ENCODE measurements at places on chromosomes 3 and 15.
A peak's percentile ranks its signal among the peaks of the same experiment; 100 is the strongest.

GRCh38 chr3:184160456-184160855, 5.3 kb downstream of the DVL3 start:
- peak; percentile 48 for DNase-seq

GRCh38 chr3:82939491-82940097, 1178.1 kb upstream of the GBE1 start:
- DNase-seq: no peak

DNA sequence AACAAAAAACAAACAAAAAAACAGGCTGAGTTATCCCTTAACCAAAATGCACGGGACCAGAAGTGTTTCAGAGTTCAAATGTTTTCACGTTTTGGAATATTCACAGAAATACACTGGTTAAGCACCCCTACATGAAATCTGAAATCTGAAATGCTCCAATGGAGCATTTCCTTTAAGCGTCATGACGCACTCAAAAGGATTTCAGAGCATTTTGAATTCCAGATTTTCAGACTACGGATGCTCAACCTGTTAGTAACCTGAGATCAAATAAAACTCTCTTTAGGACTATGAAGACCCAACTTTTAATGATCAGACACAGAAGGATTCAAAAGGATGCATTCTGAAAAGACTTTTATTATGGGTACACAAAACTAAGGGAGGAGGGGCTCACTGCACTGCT, 9.6 kb downstream of the CLPX start:
- no peak for DNase-seq

GRCh38 chr3:71140477-71140876, 443.1 kb downstream of the FOXP1 start:
- no peak for DNase-seq

DNA sequence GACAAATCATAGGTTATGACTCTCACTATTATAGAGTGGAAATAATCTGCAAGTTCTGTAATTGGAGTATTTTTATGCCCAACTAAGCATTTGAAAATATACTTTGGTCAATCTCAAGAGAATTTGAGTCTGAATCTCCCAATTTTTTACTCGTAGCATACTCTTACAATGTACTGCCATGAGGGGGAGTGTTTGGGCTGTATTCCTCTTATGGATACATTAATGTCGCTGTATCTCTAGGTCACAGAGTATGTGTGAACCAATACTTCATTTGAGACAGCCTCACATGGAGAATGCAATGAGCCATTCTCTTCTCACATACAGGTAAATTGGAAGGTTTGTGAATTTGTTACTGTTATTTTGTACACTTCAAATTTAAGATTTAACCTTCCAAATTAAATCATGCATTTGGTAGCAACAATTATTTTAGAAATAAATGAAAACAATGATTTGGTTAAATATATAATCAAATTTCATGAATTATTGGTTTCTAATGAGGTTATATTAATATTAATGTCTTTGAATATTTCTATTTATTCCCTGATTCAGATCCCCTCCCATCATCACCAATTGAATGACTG, 5.5 kb upstream of the CD200 start:
- peak; percentile 66 for DNase-seq

DNA sequence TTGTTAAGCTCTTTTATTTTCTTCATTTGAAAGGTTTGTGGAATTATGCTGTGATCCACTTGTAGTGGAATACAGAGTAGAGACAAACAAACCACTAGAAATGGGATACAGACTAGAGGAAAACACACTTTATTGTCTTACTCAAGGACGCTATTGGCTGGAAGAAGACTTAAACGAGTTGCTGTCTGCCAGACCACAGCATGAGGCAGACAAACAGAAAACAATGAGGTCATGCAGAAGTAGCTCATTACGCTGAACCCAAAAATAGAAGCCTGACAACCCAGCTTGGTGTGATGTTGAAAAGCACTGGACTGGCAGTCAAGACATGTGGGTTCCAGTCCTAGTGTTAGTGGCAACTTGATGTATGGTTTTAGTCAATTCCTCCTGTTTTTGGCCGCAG, 62.4 kb upstream of the P3H2 start:
- peak; percentile 86 for DNase-seq

GRCh38 chr3:119352863-119353527, 58.8 kb downstream of the ARHGAP31 start:
- DNase-seq: peak; percentile 82

DNA sequence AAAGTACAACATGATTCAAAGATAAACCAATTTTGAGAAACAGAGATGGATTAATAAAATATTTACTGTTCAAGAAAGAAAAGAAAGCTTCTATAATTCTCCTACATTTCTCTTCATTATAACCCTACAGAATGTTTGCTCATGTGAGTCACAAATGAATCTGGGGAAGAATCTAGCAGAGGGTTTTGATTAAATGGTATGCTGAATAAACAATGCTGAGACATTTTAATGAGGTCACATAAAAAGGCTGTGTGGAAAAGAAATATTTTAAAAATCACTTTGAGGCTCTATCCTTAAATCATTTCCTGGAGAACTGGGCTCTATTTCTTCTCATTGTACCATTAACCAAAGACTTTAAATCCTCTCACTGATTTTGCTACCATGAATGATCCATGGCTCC, 727.7 kb downstream of the NTRK3 start:
- DNase-seq: peak; percentile 80

- no peak for DNase-seq
Observed at GRCh38 chr3:195715583-195716266, 5.1 kb upstream of the MUC20 start.

GRCh38 chr15:68819495-68820294, 1.0 kb downstream of the ANP32A start:
- peak; percentile 65 for DNase-seq

DNA sequence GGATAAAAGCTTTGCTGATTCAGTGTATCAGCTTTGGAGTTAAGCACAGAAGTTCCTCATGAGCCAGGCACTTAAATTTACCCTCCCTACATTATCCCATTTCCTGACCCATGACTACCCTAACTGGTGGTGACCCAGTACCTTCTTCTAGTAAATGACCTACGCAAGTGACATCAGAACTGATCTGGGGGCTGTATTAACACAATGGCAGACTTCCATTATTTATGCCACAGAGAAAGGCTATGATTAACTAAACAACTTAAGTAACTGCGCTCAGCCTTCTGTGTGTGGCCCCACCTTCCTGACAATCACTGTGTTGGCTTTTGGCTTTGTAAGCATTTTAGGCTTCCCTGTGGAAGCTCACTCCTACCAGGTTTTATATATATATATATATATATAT, 1.9 kb downstream of the MB21D2 start:
- DNase-seq: no peak

- DNase-seq: peak; percentile 69
Observed at GRCh38 chr15:99213187-99213811, 36.1 kb downstream of the TTC23 start.

GRCh38 chr15:61118885-61119284, 110.2 kb downstream of the RORA start:
- DNase-seq: no peak

GRCh38 chr15:45586125-45586524, 1.1 kb upstream of the BLOC1S6 start:
- no peak for DNase-seq

- peak; percentile 65 for DNase-seq
Observed at GRCh38 chr3:174218016-174218415, 641.1 kb upstream of the NAALADL2 start.

GRCh38 chr15:100508641-100509300, 20.0 kb downstream of the CERS3 start:
- no peak for DNase-seq

DNA sequence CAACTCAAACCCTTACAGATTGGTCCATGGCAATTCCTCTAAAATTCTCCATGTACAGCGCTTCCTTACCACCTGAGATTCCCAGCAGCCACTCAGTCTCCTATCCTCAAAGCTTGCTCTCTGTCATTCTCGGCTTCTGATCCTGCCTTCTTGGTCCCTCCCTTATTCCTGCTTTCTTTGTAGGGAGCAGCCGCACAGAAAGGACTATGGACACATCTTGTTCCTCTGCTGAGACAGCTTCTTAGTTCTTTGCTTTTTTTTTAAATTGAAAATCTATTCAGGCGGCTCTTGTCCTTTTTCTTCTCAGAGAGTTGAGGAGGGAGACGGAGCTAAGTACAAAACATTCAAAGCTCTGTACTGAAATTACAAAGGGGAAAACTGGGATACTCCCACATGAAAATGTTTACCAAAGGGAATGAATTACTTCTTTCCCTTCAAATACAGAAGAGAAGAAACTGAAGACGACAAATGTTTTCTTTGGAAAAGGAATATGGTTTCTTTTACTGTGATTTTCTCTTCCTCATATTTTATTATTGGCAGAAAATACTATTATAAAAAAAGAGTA, 285.1 kb downstream of the IL20RB start:
- DNase-seq: no peak

DNA sequence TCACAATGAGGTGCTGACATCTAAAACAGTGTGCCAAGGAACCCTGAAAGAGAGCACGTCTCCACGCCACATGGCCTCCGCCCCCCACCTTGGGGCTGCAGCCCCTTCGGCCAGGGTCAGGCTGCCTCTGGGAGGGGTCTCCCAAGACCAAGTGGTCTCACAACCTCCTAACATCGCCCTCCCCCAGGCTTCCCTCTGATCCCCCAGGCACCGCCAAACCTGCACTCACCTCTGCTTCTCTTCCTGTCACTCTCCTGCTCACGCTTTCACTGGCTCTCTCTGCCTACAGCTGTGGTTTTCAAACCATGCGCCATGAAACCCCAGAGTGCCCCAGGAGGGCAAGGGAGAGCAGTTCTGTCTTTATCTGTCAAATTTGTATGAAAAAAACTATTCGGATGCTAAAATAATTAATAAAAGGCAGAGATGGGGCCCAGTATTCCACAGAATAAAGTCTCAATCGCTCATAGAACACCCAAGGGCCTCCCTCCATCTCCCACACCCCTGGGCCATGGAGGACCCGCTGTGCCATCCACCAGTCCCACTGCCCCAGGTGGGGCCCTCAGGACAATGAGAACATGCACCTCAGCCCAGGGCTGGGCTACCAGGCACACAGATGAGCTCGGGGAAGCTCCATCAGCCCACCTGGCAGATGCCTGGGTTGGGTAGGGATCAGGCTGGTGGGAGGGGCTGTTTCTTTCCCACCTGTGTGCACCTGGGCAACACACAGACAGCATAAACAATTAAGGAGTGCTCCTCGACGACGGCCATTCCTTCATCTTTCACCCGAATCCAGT, 21.5 kb downstream of the CYFIP1 start:
- no peak for DNase-seq

DNA sequence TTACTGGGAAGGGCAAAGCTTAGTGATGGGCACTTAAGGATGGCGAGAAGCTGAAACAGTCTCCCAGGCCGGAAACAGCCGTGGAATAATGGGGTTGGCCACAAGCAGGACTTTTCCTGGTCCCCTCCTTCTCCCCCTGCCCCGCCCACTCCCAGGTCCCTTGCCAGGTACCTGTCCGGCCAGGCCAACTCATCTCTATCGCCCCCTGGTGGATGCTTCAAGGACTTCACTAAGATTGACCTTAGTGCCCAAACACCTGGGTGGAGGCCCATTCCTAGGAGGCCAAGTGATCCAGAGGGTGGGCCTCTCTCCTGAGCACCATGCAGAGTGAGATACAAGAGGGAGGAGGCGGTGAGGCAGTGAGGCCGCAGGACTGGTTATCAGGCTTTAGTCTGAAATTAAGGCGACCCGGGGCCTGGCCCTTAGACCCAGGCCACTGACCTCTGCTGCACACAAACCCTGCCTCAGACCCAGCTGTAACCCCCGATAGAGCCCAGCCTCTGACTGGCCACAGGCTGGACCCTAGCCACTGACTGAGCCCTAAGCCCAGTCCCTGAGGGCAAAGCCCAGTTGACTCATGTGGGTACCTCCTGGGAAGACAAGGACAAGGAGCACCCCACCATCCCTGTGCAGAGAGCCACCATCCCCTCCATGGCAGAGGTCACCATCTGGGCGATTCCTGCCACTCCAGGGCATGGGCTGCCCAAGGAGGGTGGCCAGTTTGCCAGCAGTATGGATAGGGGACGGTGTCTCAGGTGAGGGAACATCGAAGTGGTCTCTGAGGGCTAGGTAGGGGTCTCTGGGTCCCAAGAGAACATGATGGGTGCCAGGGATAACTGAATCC, 37.6 kb downstream of the VIPR1 start:
- DNase-seq: no peak

DNA sequence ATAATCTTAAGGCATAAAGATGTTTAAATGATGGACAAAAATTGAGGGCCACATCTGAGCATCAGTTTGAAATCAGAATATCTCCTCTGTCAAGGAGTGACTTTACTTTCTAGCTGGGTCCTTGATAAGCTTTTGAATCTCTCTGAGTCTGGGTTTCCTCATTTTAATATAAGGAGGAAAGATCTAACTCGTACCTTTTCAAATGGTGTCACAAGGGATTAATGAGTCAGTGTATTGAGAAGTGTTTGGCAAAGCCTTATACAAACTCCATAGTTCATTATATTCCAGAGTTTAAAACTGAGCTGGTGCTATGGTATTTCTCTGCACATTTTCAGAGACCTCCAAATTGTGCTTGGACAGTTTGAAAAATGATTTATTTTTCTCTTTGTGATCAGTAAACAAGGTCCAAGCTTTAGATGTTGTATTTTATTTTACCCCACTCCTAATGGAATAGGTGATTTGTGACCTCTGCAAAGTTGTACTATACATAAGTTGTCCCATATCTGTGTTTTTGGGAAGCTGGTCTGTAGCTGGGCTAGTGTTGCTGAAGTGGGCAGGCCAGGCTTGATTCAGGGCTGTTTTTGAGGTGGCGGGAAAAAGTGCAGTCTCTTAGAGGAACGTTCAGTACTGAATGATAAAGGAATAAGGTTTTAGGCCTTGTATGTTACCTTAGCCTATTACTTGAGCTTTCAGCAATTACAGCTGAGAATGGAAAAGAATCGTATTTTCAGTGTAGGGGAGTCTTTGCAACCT, 5.6 kb downstream of the FNDC3B start:
- DNase-seq: no peak

GRCh38 chr3:130386604-130387263, 41.3 kb downstream of the COL6A5 start:
- DNase-seq: peak; percentile 36

- no peak for DNase-seq
Observed at GRCh38 chr3:40793730-40794129, 269.0 kb downstream of the ZNF621 start.

DNA sequence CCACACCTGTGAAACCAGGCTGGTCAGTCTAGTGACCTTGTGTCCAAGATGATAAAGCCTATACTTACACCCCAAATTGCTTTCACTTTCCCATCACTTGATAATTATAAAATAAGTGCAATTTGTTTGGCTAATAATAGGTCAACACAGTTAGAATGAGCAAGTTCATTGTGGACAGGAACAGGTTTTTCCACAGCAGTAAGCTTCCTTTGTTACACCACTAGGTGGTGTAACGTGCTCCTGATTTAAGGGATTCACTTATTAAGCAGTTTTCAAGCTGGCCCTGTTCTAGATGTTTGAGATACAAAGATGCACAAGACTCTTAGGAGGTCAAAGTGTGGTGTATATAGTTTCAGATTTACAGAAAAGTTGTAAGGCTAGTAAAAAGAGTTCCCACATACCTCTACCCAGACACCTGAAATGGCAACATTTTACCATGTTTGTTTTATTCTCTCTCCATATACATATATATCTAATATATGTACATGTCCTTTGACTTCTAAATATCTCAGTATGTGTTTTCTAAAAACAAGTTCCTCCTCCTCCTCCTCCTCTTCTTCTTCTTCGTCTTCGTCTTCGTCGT, 6.8 kb upstream of the MFSD1 start:
- peak; percentile 33 for DNase-seq

GRCh38 chr3:59065240-59065639, 15.4 kb upstream of the CFAP20DC start:
- no peak for DNase-seq

GRCh38 chr3:133394561-133395311, 5.1 kb upstream of the BFSP2 start:
- DNase-seq: peak; percentile 17
